ENCODE measurements at places on chromosomes 1 and 21.

DNA sequence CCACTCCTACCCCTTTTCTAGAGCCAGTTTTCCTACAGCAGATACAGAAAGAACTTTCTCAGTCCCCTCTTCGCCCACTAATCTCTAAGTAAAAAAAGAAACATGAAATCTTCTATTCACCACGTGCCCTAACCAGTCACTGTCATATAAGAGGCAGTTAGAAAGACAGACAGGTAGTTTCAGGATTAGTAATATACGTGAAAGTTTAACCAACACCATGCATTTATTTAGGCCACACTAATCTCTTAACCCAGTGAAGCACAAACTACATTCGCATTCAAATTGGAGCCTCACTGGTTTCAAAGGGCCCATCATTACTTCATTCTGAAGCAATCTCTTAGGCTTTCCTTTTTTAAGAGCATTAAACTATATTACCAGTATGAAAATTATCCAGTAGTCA lies 10.1 kb downstream of the GPATCH2 start:
- DNase-seq = no peak

- no peak for DNase-seq
Measured at GRCh38 chr1:201253411-201253810, 29.9 kb upstream of the PKP1 start.

- peak; percentile 91 for DNase-seq
Measured at GRCh38 chr21:46056450-46056903, 41.4 kb upstream of the COL6A2 start.

GRCh38 chr1:23574265-23574754 lies 15.0 kb upstream of the ID3 start:
- DNase-seq = no peak

DNA sequence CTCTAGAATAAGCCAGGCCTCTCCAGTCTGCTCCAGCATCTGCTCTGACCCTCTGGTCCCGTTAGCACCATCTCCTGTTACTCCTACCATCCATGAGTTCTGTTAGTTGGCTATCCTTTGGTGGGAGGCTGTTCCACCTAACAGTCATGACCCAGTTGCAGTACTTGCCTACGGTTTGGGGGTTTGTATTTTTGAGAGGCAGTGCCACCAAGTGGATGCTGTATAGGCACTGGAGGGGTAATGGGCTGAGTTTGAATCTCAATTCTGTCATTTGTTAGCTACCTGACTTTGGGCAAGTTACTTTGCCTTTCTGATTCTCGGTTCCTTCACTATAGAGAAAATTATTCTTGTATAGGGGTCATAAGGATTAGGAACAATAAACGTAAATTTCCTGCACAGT lies 12.1 kb upstream of the C8B start:
- DNase-seq = no peak

DNA sequence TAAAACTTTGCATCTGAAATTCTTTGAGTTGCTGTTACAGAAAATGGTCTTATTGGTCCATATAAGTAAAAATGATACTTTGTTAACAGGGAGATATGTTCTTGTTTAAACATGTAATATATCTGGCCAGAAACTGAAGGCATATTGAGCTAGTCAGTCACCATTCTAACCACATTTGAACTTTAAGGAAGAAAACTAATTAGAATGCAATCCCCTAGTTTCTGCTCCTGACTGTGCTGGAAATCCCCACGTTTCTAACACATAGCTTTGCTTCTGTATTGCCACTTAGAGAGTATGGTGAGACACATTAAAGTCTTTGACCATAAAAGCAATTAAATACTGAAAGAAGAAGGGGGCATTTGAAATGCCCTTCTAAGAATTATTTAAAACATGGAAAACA lies 32.1 kb upstream of the HIVEP3 start:
- DNase-seq = no peak

DNA sequence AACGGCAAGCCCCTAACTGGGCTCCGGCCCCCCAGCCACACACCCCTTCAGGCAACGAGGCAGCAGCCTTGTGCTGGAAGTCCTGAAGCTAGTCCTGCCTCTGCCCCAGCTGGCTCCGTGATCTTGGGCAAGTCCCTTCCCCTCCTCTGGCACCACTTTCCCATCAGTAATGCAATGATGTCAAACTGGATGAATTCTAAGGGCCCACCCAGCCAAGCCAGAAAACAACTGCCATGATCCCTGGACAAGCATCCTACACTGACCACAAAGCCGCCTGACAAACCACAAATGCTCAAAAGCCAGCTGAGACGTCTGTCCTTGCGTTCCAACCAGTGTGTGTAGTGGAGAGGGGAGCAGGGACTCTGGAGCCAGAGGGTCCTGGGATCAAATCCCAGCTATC lies 26.8 kb downstream of the IFFO2 start:
- DNase-seq = peak; percentile 53

- no peak for DNase-seq
Measured at GRCh38 chr1:245195398-245195797, 40.6 kb downstream of the KIF26B start.

GRCh38 chr1:155092131-155092530 lies 13.5 kb downstream of the EFNA3 start:
- no peak for DNase-seq

DNA sequence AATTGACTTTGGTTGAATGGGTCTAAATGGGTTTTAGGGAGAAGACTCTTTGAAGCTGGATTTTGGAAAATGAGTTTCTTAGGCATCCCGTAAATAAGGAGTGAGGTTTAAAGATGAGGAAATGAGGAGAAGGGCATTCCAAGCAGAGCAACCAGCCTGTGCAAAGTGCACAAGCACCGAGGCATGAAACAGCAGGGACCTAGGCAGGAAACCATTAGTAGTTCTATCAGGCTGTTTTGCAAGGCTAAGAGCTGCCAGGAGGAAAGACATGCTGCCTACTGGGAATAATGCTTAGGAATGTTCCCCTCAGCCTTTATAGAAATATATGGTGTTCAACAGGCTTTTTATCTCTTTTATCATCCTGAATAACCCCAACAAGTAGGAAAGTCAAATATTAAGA lies 153.1 kb upstream of the FGGY start:
- DNase-seq = peak; percentile 71

DNA sequence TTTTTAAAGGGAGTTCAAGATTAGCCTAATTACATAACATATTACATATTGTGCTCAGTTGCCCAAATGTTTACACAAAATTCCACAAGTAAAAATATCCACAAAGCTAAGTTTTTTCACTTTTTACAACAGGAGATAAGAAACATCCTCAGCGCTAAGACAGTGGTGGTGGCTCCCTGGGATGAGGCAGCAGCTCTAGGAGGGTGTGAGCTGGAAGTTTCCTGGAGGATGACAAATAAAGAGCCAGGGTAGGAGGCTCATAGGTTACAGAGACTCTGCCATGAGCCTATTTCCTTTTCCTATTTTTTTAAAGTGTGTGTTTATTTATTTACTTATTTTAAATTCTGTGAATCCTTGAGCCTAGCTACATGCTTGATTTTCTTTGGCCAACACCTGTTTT lies 91.7 kb downstream of the COL24A1 start:
- no peak for DNase-seq

GRCh38 chr1:212488436-212489283 lies 55.9 kb downstream of the NENF start:
- peak; percentile 57 for DNase-seq

DNA sequence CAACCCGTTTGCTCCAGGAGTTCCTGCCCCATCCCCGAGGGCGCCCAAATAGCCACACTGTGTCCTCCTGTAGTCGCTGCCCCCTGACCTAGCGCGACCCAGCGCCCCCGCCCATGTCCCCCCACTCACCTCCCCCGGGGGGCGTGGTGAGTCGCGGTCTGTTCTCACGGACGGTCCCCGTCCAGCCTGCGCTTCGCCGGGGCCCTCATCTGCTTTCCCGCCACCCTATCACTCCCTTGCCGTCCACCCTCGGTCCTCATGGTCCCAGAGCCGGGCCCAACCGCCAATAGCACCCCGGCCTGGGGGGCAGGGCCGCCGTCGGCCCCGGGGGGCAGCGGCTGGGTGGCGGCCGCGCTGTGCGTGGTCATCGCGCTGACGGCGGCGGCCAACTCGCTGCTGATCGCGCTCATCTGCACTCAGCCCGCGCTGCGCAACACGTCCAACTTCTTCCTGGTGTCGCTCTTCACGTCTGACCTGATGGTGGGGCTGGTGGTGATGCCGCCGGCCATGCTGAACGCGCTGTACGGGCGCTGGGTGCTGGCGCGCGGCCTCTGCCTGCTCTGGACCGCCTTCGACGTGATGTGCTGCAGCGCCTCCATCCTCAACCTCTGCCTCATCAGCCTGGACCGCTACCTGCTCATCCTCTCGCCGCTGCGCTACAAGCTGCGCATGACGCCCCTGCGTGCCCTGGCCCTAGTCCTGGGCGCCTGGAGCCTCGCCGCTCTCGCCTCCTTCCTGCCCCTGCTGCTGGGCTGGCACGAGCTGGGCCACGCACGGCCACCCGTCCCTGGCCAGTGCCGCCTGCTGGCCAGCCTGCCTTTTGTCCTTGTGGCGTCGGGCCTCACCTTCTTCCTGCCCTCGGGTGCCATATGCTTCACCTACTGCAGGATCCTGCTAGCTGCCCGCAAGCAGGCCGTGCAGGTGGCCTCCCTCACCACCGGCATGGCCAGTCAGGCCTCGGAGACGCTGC lies 1.1 kb downstream of the HTR6 start:
- no peak for DNase-seq

DNA sequence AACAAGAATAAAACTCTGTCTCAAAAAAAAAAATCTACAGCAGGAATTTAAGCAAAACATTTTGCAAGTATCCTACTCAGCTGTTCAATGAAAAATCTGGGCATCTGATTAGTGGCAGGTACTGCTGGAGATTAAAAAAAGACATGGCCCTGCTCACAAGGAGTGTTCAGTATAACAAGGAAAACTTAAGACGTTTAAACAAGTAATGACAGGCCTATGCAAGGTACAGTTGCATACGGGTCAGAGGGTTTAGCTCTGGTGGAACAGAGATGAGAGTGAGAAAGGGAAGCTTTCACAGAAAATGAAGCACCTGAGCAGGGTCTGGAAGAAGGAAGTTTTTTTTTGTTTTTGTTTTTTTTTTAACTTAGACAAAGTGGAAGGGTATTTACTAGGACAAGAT lies 23.0 kb downstream of the SNRNP40 start:
- DNase-seq = no peak

GRCh38 chr1:199878823-199879222 lies 148.7 kb upstream of the NR5A2 start:
- no peak for DNase-seq

- peak; percentile 71 for DNase-seq
Measured at GRCh38 chr1:27403065-27403726, 10.8 kb downstream of the GPR3 start.

DNA sequence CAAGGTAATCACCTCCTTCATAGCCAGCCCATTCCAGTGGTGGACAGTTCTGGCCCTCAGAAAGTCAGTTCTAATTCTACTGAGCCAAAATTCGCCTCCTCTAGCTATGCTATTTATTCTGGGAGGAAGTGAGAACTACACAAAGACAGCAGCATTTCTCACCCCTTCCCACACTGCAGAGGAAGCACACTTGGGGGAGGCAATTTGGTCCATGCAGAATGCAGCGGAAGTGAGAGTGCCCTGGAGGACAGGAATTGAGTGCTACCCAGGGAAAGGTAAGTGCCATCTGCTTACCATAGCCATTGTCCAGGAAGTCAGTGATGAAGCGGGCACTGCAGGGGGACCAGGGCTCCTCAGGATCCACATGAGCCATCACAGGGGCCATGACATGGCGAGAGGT lies 3.7 kb downstream of the ADAMTS4 start:
- DNase-seq = no peak
